ENCODE measurements at places on chromosomes 13 and 19.

DNA sequence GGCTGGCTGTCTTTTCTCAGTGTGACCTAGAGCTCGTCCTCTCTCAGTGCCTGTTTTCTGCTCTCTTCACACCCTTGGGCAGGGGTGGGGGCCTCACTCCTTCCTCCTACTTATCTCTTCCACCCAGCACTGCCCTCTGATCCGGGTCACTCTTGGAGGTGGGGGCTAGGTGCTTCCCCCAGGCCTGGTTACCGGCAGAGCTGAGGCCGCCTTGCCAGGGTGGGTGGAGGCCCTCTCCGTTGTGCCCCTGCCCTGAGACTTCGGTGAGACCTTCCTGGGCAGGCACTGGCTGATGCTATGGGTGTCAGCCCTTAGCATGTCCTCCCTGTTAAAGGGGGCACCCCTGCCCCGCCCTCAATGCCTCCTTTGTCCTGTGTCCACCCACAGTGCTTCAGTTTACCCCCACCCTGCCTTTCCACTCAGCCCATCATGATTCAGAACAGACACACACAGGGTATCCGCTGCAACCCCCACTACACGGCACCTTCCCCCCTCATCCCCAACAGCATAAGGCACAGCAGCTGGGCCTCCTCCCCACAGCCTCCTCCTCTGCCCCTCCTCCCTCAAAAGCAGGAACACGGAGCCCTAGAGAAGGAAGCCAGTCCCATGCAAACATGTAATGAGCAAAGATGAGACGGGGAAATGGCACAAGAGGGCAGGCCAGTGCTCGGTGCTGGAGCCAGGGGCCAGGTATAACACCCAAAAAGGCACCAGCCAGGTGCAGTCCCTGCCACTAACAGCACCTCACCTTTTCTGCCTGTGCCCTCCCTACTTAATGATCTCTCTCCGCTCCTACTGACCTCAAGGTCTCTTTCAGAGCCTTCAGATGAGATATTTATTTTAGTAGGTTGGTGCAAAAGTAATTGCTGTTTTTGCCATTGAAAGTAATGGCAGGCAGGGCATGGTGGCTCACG, 9.8 kb downstream of the ZGLP1 start:
- no peak for DNase-seq

- DNase-seq, result no peak
These were observed 521.9 kb downstream of the DIAPH3 start for GRCh38 chr13:59641817-59642216.

DNA sequence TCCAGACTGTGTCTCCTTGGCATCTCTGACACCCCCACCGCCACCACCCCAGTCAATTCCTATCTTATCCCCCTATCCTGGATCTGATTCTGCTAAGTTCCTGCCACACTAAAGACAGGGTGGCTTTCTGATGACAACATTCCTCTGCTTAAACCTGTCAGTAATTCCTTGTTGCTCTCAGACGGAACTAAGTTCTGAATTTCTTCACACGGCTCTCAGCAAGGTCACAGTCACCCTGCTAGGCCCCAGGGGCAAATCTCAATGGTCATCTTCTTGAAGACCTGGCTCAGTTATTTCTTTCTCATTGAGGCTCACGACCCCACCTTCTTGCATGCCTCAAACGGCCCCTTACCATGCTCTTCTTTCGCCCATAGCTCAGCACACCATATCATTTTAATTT, 7.6 kb downstream of the ALOX5AP start:
- DNase-seq, result no peak

- peak; percentile 82 for DNase-seq
These were observed 8.4 kb downstream of the SPRYD7 start for GRCh38 chr13:49927755-49928154.

GRCh38 chr19:41308450-41309179, 1.4 kb upstream of the CCDC97 start:
- DNase-seq, result no peak

DNA sequence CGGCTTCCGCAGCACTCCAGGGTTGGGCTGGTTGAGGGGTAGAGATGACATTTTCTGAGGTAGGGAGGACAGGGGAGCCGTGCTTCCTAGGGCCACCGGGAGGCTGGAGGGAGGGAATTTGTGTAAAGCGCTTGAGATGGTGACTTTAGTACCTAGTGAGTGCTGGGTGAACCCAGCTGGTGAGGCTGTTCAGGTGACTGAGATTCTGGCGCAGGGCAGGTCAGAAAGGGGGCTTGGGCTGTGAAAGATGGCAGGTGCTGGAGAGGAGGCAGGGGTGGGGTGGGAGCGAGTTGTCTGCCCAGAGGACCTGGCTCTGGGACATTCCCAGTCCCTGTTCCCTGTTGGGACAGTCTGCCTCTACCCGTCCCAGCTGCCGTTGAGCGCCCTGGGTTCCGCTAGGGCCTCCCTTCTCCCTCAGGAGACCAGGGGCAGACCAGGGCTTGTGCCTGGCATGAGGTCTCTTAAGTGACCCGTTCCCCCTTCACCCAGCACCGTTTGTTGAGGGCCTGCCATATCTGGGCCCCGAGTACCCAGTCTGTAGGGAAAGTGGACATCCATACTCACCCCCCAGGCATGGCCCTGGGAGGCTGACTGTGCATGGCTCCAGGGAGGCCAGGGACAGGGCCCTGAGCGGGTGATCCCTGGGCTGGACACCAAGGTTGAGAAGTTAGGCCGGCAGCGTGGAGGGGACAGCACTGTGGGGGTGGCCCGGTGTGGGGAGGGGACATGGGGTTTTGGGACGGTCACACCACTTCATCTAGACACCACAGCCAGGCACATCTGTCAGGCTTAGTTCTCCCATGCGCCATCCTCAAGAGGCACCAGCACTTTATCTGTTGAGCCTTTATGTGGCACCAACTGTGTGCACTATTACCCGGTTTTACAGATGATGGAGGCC, 5.0 kb downstream of the PTOV1 start:
- DNase-seq, result no peak

DNA sequence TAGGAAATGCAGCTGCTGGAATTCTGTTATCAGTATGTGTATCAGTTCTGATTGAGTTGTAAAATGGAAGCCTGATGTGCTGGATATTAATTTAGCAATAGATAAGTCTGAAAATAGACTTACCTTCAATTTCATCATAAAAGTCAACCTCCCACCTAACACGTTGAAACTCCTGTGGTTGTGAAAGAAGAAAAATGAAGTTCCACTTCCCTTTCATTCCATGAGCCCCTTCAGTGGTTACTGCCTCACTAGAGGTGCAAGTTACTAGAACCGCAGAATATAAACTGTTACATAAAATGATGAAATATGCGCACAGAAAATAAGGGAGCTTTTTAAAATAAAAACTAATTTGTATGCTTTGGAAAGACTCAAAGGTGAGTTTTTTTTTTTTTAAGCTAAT, 249.2 kb downstream of the SHISA2 start:
- no peak for DNase-seq

DNA sequence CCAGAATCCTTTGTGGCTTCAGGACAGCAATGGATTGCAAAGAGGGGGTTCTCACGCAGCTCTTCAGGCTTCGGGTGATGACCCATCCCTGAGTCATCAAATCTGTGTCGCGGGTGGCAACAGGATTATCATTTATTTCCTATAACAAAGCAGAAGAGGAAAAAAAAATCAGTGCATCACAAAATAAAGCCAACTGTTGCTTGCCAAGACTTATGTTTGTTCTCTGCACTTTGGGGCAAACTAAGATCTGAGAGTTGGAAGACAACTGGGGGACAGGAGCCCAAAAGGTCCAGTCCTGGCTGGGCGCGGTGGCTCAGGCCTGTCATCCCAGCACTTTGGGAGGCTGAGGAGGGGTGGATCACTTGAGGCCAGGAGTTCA, 6.4 kb downstream of the GNA15 start:
- no peak for DNase-seq

- no peak for DNase-seq
These were observed 9.1 kb downstream of the PNPLA6 start for GRCh38 chr19:7544626-7545025.

DNA sequence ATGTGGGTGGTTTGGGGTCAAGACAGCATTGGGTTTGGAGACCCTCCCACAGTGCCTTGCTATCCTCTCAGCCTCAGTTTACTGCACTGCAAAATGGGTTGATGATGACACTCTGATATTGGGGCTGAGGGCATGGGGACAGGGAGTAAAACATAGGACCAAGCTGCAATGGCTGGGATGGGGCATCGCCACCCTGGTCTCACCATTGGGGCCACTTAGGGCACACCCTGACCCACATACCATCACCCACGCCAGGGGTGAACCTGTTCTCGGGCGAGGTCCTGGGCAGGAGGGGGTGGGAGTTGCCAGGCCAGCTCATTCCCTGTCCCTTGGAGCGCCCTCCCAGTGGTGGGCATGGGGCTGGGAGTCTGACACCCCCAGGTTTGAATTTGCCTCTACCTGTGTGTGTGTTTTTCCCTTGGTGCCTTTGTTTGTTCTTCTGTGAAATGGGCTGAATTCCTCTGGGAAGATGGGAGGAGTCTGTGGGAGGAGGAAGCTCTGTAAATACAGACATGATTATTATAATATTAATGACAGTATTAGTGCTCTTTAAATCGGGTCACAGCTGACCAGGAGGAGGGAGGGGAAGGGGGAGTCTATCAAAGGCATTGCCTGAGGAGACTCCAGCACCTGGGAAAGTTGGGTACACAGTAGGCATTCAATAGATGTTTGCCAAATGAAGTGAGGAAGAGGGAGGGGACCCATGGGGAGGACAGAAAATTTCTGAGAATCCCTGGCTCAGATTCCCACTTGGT, 2.2 kb upstream of the FCHO1 start:
- DNase-seq, result no peak
